ENCODE measurements at places on chromosomes 2 and 18.

GRCh38 chr18:23737578-23737977, 48.3 kb downstream of the LAMA3 start:
- DNase-seq = no peak

- no peak for DNase-seq
Measured at GRCh38 chr2:173077506-173078177, 2.0 kb downstream of the MAP3K20 start.

DNA sequence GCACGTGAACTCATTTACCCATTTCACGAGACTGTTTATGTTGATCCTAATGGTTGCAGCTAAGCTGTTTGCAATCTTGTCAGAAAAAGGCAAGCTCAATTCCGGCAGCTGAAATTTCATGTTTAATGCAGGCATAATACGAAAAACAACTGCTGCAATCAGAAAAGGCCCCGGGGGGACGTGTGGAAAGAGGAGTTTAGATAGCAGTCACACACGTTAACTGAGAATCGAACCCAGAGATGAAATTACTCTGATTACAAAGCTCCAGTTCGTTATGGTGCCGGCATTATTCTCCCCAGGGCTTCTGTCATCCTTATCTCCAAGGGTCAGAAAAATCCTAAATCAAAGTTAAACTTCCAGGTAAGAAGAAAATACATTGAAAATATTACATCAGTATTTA, 79.9 kb upstream of the MYT1L start:
- DNase-seq = no peak

- DNase-seq = no peak
Measured at GRCh38 chr2:30948857-30949256, 141.6 kb upstream of the CAPN13 start.

- DNase-seq = no peak
Measured at GRCh38 chr2:209974576-209974975, 27.9 kb upstream of the RPE start.

DNA sequence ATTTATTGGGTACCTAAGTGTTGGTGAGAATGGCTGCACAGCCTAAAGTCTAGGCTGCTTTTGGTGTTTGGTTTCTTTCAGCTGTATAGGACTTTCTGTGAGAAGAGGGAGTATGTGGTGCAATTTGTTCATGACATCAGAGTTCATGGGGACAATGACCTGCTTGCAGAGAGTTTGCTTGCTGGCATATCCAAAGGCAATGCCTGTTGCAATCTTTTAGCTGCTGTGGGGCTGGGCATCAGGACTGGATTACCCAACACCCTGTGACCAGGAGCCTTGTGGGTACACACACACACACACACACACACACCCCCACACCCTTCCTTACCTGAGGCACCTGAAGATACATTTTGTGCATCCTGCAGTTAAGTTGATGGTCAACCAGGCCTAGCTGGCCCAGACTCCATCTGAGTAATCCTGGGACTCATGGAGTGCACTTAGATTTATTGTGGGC, 68.4 kb downstream of the LIPG start:
- no peak for DNase-seq

DNA sequence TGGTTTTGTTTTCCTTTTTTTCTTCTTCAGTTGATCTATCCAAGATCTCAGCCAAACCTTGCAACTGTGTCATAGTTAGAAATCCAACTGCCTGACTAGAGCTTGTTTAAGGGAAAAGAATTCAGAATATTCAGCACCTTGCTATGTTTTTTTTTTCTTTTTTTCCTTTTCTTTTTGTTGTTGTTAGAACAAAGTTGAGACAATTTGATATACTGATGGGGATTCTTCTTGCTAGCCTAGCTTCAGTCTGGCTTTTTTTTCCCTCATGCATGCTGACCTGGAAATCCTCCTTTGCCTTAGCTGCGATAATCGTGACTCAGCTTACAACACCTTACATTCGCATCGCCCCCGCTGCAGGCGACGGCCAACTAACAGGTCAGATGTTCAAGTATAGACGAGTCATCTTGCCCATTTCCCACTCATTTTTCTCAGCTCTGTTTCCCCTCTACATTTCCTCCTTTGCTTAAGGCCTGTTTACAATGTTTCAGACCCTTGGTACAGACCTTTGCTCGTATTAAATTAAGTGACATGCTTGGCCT, 487.2 kb upstream of the RAB12 start:
- DNase-seq = no peak

- no peak for DNase-seq
Measured at GRCh38 chr2:20050104-20050645, 1.3 kb downstream of the LAPTM4A start.

- DNase-seq = no peak
Measured at GRCh38 chr2:234502919-234503285, 6.0 kb upstream of the ARL4C start.

DNA sequence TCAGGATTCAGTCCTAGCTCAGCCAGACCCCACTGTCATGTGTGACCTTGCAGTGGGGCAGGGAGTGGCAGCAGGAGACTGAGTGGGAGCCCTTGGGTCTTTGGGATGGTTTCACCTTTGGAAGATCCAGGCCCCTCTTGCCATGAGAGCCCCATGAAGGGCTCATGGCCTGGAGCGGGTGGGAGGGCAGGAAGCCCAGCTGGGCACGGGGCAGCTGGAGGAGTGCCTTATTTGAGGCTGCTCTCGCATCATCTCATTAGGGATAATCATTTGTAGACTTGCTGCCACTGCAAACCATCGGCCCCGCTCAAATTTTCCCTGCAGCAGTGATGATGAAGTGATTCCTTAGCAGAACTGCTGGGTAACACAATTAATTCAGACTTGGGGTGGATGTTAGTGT, 73.9 kb downstream of the TGOLN2 start:
- no peak for DNase-seq

Measured in activated CD4-positive, CD25-positive, alpha-beta regulatory T cell treated with anti-CD3 and anti-CD28 coated beads, Interleukin-2, amount 50 U/mL, for 72 hours (primary cell).